ENCODE measurements at places on chromosomes 2 and 18.

DNA sequence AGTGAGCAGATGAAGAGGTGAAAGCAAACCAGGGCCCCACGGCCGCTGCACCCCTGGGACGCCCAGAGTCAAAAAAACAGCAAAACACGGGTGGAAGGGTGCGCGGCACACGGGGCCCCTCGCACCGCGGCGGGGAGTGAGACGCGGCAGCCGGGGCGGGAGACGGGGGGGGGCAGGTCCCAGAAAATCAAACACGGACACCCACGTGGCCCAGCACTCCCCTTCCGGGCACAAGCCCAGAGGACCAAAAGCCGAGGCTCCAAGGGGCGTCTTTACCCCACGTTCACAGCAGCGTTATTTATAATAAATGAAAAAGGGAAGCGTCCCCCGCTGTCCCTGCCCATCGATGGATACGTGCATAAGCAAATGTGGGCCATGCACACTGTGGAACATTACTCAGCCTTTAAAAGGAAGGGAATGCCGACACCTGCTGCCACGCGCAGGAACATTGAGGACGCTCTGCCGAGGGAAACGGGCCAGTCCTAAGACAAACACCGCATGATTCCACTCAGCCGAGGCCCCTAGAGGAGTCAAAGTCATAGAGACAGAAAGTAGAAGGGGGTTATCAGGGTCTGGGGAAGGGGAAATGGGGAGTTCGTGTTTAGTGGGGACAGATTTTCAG is 677 bp upstream of the COPS9 start:
- DNase-seq: peak; percentile 20

GRCh38 chr2:121041516-121041915 is 243.5 kb downstream of the TFCP2L1 start:
- DNase-seq: no peak

DNA sequence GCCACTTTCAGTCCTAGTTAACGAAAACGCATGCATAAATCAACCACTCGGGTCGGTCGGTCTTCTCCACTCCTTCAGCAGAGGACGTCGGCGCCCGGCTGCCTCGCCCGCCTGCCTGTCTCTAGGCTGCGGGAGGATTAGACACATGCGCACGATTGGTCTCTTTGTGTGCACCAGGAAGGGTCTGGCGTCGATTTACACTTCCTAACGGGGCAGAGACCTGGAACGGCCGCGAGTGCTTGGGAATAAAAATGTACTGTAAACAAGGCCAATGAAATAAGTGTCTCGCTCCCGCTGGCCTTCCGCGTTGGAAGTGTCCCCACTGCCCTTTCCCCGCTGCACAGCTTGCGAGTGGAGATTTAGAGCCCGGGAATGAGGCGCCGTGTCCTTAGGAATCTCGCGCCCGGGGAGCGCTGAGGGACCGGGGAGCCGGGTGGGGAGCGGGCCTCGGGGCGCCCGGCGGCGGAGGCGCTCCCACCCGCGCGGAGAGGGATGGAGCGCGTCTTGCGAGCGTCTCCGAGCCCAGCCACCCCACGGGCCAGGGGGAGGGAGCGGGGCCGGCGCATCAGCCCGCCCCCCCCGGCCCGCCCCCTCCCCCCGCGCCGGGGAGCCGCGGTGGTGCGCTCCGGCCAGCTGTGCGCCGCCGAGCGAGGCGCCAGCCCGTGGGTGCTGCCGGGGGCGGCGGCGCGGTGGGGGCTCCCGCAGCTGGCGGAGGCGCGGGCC is at the start of gene DOK6:
Gene DOK6 (plus strand): TSS at position 636 of the 723 bp plus-strand sequence.
- no peak for DNase-seq

DNA sequence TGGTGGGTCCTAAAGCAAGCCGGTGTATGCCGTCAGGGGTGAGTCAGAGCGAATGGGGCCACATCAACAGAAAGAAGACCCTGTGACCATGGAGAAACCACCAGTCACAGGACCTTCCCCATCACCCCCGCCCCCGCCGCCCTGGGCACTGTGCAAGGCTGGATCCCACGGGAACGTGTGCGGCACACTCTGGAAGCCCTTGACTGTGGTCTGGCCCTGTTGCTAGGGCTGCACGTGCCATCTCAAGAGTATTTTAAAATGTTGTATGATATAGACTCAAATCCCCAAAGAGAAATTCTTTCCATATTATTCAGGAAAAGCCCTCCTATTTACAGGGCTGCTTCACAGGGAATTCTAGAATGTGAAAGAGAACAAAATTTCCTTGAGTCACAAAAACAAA is 174.8 kb downstream of the BCL2 start:
- no peak for DNase-seq

DNA sequence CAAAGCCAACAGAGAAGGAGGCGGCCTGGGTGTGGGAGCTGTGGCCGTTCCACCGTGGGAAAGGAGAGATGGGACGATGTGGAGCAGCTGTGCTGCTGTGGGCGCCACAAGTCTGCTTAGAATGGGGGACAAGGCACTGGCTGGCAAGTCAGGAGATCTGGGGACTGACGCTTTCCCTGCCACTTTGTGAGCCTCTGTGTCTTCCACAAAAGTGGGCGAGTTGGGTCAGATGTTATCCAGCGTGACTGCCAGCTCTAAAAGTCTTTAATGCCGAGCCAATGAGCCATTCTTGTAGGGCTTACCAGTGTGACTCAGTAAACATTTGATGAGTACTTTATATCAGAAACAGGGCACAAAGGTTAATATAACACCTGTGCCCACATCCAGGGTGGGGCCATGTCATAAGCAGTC is 113.6 kb upstream of the MGAT5 start:
- DNase-seq: no peak

- no peak for DNase-seq
Observed at GRCh38 chr2:228599781-228600180, 418.3 kb upstream of the SPHKAP start.

- DNase-seq: no peak
Observed at GRCh38 chr18:49935215-49935614, 121.9 kb upstream of the ACAA2 start.

- no peak for DNase-seq
Observed at GRCh38 chr2:128292599-128293425, 25.9 kb downstream of the HS6ST1 start.

GRCh38 chr2:3472966-3473365 is 46.4 kb downstream of the ADI1 start:
- no peak for DNase-seq

- no peak for DNase-seq
Observed at GRCh38 chr2:230739961-230740360, 27.3 kb downstream of the CAB39 start.

DNA sequence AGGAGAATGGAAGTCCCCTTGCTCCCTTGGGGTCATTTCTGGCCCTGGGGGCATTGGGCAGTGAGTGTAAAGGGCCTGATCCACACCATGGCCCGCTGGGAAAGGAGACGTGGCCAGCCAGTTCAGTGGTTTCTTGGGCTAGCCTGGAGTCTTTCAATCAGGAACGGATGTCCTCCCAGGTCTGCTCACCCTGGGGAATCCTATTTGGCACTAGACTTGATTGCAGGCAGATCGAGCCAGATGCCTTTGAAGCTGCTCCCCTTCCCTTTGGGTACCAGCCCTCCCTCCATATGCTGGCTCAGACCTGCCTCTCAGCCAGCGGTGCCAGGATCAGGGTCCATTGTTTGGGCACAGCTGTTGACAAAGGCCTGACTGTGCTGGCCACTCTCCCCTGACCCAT is 11.0 kb downstream of the FBLN7 start:
- no peak for DNase-seq

GRCh38 chr2:194603429-194603828 is 1053.6 kb upstream of the SLC39A10 start:
- DNase-seq: no peak

DNA sequence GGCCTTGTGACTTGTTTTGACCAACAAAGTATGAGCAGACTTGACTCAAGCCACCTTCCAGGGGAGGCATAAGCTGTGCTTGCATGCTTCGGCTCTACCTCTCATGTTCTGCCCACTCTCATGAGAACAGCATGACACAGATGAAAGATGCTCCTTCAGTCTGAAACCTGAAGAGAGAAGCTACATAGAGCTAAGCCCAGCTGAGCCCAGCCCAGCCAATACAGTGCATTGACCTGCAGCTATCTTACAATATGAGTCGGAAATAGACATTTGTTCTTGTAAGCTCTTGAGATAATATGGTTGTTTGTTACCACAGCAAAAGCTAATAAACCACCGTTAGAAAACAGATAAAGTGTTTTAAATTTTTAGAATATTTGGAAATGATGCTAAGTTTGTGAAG is 426.7 kb upstream of the PKDCC start:
- no peak for DNase-seq

- no peak for DNase-seq
Observed at GRCh38 chr2:172090044-172090961, 5.0 kb downstream of the DLX1 start.

DNA sequence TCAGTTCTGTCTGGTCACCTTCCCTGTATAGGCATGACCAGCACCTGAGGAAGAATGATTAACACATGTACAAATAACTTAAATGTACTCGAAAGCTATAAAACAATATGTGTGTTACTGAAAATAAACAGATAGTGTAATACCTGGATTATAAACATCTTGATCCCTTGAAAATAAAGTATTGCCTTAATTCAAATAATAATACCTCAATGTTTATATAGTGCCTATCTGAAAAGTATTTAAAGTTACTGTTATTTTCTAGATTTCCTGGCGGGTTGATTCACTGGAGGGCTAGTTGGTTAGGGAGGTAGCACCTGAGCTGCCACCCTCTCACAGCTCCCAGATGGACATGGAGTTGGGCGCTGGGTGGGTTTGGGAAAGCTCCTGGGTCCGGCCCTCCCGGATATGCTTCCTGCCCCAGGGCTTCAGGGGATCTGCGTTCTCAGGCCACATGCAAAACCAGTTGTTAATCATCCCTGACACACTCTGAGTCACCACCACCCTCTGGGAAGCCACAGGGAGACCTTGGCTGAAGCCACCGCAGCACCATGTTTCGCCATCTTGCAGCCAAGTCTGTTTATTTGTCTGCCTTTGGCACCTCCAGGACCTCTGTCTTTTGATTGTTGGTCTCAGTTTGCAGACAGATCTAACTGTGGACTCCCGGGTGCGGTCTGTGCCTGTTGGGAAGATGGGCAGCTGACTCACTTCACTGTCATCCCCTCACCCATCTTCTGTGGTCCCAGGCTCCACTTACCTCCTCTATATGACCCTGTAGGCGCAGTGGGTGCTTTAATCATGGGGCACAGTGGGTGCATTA is 35.3 kb downstream of the RAB31 start:
- DNase-seq: no peak

GRCh38 chr2:140178234-140178633 is 1398.0 kb upstream of the NXPH2 start:
- DNase-seq: no peak

- no peak for DNase-seq
Observed at GRCh38 chr2:10062931-10063365, 17.3 kb downstream of the CYS1 start.

- no peak for DNase-seq
Observed at GRCh38 chr18:36149514-36150289, 20.0 kb downstream of the ELP2 start.

- no peak for DNase-seq
Observed at GRCh38 chr2:19120181-19120580, 238.2 kb downstream of the OSR1 start.

GRCh38 chr2:17821535-17822444 is 5.5 kb downstream of the MSGN1 start:
- DNase-seq: no peak

DNA sequence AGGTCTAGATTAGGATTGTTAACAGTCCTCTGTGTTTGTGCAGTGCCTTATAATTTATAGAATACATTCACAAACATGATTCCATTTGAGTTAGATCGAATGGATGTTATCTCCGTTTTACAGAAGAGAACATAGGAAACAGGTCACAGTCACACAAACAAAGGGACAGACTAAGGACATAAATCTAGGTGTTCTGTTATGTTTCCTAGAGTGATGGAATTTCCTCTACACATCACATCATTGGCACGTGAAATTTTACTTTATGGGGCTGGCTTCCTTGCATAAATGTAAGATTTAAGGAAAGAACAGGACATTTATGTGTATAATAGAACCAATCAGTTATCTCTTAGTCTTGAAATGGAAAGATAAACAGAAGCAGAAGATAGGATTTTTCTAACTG is 6.4 kb downstream of the TRIM54 start:
- no peak for DNase-seq

DNA sequence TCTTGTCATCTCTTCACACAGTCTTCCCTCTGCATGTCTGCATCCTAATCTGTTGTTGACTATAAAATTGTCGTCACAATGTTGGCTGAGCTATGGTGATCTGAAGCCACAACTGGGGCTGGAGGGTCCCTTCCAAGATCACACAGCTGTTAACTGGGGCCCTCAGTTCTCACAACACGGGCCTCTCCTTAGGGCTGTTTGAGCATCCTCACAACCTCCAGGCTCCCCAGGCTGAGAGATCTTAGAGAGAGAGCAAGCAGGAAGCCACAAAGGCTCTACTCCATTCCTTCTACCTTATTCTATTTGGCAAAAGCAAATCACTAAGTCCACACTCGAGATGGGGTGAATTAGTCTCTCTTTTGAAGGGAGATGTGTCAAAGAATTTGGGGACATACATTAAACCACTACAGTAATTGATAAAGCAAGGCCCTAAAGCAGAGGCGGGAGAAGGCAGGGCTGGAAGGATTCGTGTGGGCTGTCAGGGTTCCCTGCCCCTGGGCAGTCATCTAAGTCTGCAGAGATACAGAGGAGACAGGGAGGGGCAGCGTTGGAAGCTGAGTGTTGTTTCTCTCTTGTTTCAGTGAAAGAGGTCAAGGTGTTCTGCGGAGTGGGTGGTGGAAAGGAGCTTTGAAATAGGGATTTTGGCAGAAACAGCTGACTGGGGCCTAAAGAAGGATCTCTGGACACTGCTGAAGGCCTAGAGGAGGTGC is 15.9 kb downstream of the MYO7B start:
- no peak for DNase-seq

- no peak for DNase-seq
Observed at GRCh38 chr2:54040250-54040649, 69.5 kb upstream of the PSME4 start.

GRCh38 chr2:7467782-7468447 is 550.7 kb downstream of the RNF144A start:
- DNase-seq: no peak

Data from activated T-cell treated with anti-CD3 and anti-CD28 coated beads for 4 hours (primary cell).